B cell (primary cell): ENCODE measurements at places on chromosomes 5 and 9. TPM values are rescaled to one million over a fixed set of nuclear protein-coding genes. Genes with fewer than 3 reads are reported as not detected.

GRCh38 chr9:115071176-115071575 is 46.8 kb downstream of the TNC start:
- H3K4me1 ChIP-seq: no peaks in the 10 kb centered on the region
- DNase-seq: no peak
- H3K27me3 ChIP-seq: no peaks in the 10 kb centered on the region
- H3K36me3 ChIP-seq: no peaks in the 10 kb centered on the region

Gene TSSK1B
- total RNA-seq: not detected in 2 replicates

- no peak overlapping the region for H3K4me3 ChIP-seq
- H3K27ac ChIP-seq: no peak overlapping the region
- H3K4me1 ChIP-seq: no peaks in the 10 kb centered on the region
- no peaks in the 10 kb centered on the region for H3K36me3 ChIP-seq
- DNase-seq: no peak
- no peaks in the 10 kb centered on the region for H3K27me3 ChIP-seq
Observed at GRCh38 chr5:113771483-113771882, 258.0 kb downstream of the YTHDC2 start.

- no peak overlapping the region for H3K4me3 ChIP-seq
- no peak for DNase-seq
- H3K36me3 ChIP-seq: no peaks in the 10 kb centered on the region
Observed at GRCh38 chr9:101478444-101478843, 42.9 kb upstream of the ALDOB start.

Gene TAF1L
- total RNA-seq: not detected in 2 replicates

Gene NTRK2
- 0.10 TPM in 1 of 2 replicates, not detected in the other for total RNA-seq

DNA sequence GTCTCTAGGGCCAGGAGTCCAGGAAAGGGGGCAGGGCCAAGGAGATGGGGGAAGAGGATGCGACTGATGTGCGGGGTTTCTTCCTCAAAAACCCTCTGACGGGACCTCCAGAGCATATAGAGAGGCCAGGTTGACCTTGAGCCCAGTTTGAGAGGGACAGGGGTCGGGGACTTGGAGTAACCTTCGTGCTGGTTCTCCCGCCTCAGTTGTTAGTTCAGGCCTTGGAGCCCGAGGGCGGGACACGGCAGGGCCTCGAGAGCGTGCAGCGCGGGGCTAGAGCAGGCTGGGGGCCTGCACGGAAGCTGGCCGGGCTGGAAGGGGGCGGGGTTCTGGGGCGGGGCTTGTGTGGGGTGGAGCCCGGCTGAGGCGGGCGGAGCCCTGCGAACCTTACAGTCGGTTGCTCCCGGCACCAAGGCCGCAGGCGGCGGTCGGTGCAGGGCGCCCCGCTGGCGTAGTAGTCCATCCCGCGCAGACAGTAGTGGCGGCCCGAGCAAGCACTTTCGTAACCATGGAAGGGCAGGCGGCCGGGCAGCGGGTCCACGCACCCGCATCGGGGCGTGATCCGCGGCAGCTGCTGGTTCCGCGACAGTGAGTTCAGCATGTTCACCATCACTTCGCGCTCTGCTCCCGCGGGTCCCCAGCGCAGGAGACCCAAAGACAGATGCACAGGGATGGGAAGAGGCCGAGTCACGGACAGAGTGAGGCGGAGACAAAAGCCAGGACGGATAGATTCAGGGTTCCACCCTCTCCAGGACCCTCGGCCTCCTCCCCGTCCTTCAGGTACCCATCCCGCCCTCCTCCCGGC is 4.0 kb upstream of the MYORG start:
- no peak overlapping the region for H3K27ac ChIP-seq
- peaks cover 41% of the 10 kb centered on the region for H3K4me1 ChIP-seq
- peak overlapping the region; percentile 62 for H3K4me3 ChIP-seq
- H3K27me3 ChIP-seq: no peaks in the 10 kb centered on the region
